ENCODE measurements at places on chromosomes 13 and 19.

DNA sequence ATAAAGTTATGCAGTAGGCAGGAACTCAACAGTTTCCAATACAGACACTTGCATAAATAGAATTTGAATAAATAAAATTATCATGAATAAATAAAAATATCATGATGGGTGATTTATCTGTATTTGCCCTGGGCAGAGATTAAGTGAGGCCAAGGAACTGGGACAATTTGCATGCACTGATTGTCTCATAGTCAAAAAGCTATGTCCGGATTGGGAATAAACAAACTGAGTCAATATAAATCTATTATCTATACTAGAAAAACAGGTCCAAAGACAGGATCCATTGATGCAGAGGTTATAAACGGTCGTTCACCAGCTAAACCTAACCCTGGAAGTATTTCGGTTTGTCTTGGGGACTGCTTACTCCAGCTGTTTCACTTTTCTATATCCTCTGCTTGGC is 26.2 kb upstream of the FBXL3 start:
- DNase-seq: no peak

GRCh38 chr13:97979051-97979450 is 25.6 kb downstream of the IPO5 start:
- DNase-seq: no peak

DNA sequence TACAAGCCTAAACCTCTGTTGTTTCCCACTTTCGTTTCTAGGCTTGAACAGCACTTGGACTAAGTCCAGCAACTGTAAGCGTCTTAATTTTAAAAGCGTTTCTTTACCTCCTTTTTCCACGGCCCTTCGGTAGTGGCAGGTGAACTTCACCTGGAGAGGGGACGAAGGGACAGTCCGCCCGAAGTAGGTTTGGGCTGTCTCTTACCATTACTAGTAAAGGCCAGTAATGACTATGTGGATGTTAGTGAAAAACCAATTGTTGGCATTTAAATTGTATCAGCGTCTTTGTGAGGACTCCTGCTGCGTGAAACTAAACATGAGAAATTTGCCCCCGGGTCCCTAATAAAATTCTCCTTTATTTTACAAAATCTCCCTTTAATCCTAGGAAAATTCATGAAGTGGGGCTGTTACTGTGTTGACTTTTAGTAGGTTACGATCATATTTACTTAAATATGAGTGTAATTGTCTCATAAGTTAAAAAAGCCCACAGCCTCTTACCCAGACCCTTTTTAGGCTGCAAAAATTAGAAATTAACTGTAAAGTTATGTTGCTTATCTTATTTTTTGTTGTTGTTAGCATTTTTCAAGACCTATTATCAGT is 983 bp downstream of the ITM2B start:
- DNase-seq: no peak

DNA sequence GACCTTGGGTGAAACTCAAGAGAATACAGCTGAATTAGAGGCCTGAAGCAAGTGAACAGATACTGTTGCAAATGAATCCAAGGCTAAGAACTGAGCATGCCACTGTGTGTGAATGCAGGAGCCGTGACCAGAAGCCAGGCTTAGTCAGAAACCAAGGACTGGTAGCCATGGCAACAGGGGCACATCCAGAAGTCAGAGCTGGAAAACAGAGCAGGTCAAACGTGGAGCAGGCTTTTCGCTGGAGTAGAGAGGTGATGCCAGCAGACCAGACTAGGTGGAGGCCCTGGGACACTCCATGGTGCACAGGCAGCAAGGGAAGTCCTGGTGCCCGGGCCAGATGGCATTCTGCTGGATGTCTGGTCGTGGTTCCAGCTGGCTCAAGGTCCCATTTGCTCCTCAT is 564.1 kb downstream of the PCDH9 start:
- DNase-seq: no peak

GRCh38 chr13:108342369-108343289 is 73.1 kb downstream of the TNFSF13B start:
- no peak for DNase-seq

- DNase-seq: no peak
Measured at GRCh38 chr19:34662919-34663318, 14.0 kb downstream of the SCGB2B2 start.

DNA sequence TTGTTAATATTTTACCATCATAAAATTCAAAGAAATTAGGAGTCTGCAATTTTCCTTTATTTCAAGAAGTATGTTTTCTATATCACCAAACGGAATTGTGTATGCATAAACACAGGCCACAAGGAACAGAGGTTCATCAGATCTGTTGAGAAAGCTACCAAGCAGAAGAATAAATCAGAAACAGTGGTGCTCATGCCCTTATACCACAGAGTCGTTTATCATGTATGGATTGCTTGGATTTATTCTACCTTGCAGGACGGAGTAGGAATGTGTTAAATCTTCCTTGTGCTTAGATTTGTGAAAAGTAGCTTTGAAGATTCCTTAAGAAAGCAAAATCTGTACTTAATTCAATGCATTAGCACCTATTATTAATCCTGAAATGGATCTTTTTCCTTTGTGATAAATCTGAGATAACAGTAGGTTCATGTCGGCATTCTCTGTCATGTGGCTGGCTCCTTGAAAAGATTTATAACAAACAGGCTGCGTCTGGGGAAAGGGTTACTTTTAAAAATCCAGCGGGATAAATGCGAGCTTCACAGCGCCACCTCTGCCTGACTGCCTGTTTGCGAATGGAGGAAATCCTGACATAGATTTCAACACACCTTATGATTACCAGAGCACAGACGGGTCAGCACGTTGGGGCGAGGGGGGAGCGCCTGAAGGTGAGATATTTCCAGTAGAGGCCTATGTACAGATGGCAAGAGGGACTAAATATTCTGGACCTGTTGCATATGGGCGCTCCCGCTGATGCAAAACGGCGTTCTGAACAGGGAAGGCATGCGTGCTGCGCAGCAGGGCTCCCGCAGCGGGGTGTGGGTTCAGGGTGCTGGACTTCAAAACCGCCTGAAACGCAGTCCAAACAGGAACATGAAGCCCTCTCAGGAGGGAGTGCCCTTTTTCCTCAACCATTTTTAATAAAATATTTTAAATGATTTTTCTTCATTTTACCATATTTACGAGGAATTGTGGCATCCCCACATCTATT is 445.5 kb upstream of the SGCG start:
- DNase-seq: no peak

- DNase-seq: no peak
Measured at GRCh38 chr13:49439609-49440008, 4.3 kb downstream of the CAB39L start.

GRCh38 chr13:78841358-78841963 is 182.5 kb upstream of the OBI1 start:
- no peak for DNase-seq

DNA sequence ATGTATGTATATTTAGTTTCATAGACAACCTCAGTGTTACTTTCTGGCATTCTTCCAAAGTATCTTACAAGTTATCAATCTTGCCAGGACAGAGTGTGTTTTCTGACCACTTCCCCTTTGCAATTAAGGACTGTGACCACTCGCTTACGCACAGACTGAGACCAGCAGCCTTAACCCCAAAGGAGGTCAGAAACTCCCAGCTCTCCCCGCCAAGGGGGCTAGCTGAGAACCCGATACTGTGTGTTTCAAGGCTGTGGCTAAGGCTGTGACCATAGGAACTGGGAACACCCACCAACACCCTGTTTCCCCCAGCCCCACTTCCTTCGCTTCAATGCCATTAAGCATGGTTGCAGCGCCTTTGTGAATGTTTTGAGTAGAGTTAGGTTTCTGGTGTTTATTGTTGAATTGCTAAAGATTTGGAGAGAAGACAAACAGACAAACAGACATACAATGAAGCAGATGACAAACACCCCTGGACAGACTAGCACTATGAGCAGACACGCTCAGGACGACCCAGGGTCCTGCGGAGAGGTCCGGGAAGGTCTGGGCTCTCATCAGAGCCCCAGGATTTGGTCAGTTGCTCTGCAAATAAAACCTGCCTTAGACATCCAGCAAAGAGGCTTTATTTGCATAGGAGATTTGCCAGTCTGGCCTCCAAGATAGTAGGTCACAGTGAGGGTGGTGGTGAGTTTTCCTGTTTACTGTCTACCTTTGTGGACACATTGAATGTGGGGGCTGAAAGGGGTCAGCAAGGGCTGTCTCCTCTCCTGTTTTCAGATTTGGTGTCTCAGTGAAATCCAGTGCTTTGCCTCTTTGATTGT is 25.0 kb upstream of the TNFSF11 start:
- no peak for DNase-seq

DNA sequence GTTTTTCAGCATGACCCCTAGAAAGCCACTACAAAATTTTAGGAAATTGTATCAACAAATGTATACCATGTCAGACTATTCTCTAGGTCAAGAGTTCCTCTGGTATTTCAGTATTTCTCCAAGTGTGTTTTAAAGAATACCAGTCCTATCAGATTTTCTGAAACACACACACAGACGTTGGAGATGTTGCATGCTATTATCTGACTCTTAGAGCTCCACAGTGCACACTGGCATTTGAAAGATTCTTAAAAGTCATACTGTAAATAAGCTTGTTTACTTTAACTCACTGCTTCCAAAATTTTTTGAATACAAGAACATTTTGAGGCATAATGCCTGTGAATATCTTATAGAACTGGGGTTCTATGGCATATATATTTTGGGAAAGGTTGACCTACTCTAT is 33.8 kb upstream of the VWA8 start:
- no peak for DNase-seq

GRCh38 chr13:28622286-28622685 is 36.6 kb upstream of the POMP start:
- DNase-seq: no peak

DNA sequence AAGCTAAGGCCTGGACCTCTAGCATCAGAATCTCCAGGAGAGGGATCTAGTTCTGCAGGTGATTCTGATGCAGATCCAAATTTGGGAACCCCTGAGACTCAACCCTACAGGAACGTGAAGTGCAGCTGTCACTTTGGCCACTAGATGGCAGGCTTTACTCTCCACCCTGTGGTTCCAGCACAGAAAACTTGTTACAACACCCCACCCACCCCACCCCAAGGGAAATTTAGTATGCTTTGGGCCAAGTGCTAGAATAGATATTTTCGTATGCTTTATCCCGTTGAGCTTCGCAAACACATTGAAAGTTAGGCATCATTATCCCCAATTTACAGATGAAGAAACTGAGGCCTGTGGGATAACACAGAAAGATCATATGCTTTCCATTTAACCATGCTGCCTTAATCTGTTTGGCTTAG is 232.0 kb downstream of the B3GLCT start:
- no peak for DNase-seq

DNA sequence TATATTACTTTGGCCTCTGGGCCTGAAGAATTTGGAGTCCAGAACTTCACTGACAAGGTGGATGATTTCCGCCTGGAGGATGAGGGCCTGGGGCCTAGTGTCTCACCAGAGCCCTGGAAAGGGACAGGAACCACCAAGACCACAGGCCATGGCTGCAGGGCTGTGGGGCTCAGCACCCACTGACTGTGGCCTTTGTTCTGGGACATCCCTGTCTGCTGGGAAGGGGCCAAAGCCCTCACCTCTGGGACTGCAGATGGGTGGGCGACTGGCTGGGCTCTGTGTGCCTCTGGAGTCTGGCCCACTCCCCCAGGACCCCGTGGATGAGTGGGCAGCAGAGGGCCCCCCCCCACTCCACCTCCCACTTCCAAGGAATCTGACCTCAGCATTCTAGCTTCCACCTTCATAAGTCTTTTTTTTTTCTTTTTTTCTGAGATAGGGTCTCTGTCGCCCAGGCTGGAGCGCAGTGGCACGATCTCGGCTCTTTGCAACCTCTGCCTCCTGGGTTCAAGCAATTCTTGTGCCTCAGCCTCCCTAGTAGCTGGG is 20.3 kb downstream of the CHST8 start:
- DNase-seq: peak; percentile 63

- no peak for DNase-seq
Measured at GRCh38 chr13:100875392-100876043, 200.9 kb upstream of the TMTC4 start.

GRCh38 chr19:11291991-11292390 is 4.0 kb upstream of the TSPAN16 start:
- no peak for DNase-seq

- no peak for DNase-seq
Measured at GRCh38 chr13:66585669-66586203, 644.4 kb downstream of the PCDH9 start.

GRCh38 chr19:16470541-16470910 is 1.2 kb downstream of the EPS15L1 start:
- no peak for DNase-seq

- DNase-seq: no peak
Measured at GRCh38 chr13:71806886-71807285, 60.1 kb downstream of the DACH1 start.

GRCh38 chr19:47696635-47697034 is 16.6 kb upstream of the EHD2 start:
- no peak for DNase-seq

DNA sequence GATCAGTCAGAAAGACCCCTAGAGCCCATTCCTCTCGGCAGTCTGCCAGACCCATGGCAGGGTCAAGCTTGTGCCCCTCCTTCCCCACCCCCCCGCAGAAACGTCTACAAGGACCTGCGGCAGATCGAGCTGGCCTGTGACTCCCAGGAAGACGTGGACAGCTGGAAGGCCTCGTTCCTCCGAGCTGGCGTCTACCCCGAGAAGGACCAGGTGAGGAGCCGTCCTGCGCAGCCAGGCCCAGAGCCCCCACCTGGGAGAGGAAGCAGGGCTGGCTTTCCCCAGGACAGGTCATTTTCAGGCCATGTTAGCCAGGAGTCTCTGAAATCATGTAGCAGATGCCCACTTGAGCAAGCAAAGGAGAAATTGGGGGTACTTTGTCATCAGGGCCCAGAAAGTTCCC is 12.3 kb downstream of the TMED1 start:
- DNase-seq: no peak

GRCh38 chr13:62287764-62288163 is 872.1 kb upstream of the PCDH20 start:
- no peak for DNase-seq

GRCh38 chr13:109715902-109716301 is 70.5 kb downstream of the IRS2 start:
- no peak for DNase-seq

DNA sequence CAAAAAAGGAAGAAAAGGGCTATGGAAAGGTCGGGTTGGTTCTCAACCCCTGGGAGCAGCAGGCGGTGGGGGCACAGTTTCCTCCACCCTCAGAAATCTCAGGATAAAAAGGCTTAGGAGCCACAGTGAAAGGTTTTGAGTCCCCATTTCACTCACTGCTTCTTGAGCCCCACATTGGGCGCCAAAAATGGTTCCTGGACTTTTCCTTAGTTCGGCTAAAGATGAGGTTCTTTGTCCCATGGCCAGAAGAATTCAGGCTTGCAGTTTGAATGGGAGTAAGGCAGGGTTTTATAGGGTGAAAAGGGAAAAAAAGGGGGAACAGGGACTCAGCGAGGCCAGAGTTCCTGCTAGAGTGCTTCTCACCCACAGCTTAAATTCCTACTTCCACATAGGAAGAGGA is 179.5 kb downstream of the GGACT start:
- no peak for DNase-seq

DNA sequence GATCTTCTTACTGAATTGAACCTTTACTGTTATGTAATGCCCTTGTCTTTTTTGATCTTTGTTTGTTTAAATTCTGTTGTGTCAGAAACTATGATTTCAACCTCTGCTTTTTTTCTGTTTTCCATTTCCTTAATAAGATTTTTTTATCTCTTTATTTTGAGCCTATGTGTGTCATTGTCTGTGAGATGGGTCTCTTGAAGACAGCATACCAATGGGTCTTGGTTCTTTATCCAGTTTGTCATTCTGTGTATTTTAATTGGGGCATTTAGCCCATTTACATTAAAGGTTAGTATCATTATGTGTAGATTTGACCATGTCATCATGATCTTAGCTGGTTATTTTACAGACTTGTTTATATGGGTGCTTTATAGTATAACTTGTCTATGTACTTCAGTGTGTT is 1803.3 kb downstream of the SLITRK5 start:
- DNase-seq: no peak

- no peak for DNase-seq
Measured at GRCh38 chr19:45104658-45105349, 11.8 kb downstream of the PPP1R37 start.

Data from cardiac septum (tissue), 1 donor.